ENCODE measurements at places on chromosomes 12 and 14.

GRCh38 chr12:80877721-80878265 lies 59.9 kb downstream of the LIN7A start:
- DNase-seq, result no peak

DNA sequence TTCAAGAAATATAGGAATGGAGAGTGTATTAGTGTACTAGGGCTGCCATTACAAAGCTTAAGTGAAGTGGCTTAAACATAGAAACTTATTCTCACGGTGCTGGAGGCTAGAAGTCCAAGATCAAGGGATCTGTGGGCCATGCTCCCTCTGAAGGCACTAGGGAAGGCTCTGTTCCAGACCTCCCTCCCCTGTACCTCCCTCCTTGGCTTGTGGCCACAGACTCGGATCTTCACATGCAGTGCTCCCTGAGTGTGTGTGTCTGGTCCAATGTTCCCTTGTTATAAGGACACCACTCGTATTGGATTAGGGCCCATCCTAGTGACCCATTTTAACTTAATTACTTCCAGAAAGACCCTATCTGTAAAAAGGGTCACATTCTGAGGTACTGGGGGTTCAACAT lies 225.6 kb downstream of the VRK1 start:
- DNase-seq, result no peak

GRCh38 chr12:11920231-11920630 lies 150.5 kb upstream of the BCL2L14 start:
- DNase-seq, result no peak

GRCh38 chr12:32431025-32431424 lies 31.7 kb downstream of the FGD4 start:
- DNase-seq, result no peak

- DNase-seq, result peak; percentile 88
These were observed 79.4 kb downstream of the C12orf75 start for GRCh38 chr12:105409801-105410471.

DNA sequence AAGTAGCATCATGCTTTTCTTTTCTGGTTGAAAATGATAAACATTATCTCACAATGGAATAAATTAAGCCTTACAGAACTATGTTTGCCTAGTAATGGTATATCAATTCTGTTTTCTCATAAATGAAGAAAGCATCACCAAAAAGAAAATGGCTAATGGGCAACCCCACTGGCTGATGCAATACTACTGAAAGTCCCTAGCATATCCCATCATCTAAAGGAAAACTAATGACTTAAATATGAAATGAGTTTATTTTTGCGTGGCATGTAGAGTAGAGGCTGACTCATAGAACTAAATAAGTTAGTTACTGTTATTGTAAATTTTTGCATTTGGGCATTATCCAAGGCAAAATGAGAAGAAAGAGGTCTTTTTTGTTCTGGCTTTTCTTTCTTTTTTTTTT lies 1156.3 kb upstream of the SEL1L start:
- no peak for DNase-seq

- DNase-seq, result peak; percentile 24
These were observed 24.5 kb downstream of the GPRC5D start for GRCh38 chr12:12927211-12928079.

DNA sequence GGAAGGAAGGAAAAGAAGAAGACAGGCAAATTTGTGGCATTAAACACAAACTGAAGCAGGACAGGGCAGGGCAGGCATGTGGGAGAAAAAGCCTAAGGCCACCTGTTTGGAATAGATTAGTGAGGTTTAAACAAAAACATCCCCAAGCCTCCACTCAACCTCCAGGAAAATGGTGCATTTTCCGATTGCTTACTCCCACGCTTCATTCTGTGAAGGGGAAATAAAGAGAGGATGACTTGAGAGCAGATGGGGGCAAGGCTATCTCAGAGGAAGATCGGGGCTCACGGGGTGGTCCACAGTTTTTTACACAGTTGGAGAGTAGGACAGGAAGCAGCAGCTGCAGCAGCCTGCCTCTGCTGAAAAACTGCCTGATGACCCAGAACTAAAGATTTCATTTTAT lies 250.9 kb downstream of the DUSP6 start:
- no peak for DNase-seq

All from spinal cord (tissue), 10 donors.